ENCODE measurements at places on chromosomes 16 and 17.

DNA sequence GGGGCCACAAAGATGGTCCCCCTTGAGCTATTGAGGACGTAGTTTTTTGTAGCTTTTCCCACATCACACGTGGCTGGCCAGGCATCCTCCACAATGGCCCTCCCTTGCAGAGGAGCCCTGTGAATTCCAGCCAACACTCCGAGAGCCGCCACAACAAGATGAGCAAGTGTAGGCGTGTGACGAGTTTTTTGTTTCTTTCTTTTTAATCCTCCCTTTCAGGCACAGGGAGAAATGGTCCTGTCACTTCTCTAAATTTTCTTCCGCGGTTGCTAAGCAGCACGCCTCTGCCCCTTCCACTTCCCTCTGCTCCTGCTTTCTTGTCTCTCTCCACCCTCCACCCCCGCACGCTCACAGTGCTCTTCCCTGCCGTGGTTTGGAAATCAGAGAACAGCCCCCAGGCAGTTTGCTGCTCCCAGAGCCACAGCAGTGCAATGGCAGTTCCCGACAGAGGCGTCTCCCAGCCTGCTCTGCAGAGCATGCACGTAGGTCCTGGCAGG lies 68.0 kb upstream of the MRTFB start:
- DNase-seq: peak; percentile 51

GRCh38 chr16:4611337-4612021 lies 3.2 kb downstream of the UBALD1 start:
- DNase-seq: peak; percentile 73

- no peak for DNase-seq
Measured at GRCh38 chr17:36869441-36869840, 67.8 kb upstream of the LHX1 start.

DNA sequence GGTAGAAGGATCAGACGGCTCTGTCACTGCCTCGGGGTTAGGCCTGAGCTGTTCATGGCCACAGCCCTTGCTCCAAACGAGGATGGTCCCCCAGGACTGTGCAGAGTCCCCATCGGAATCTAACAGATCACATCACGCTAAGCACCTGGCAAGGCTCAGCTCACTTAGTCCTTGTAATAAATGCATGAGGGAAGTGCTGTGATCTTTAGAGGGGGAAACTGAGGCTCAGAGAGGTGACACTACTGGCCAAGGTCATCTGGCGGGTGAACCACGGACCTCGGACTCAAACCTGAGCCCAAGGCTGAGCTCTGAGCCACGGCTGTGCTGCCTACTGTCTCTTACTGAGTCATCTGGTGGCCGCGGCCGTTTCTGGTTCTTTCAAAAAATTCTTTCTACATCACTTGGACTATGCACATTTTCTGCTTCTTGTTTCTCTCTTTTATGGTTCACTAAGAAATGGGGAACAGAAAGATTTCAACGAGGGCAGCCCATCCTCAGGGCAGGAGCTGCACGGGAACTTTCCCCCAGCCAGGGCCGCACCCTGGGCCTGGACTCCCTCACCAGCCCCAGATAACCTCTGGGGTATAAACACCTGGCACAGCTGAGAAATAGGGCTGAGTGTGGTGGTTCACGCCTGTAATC lies 55.6 kb downstream of the COTL1 start:
- DNase-seq: no peak

DNA sequence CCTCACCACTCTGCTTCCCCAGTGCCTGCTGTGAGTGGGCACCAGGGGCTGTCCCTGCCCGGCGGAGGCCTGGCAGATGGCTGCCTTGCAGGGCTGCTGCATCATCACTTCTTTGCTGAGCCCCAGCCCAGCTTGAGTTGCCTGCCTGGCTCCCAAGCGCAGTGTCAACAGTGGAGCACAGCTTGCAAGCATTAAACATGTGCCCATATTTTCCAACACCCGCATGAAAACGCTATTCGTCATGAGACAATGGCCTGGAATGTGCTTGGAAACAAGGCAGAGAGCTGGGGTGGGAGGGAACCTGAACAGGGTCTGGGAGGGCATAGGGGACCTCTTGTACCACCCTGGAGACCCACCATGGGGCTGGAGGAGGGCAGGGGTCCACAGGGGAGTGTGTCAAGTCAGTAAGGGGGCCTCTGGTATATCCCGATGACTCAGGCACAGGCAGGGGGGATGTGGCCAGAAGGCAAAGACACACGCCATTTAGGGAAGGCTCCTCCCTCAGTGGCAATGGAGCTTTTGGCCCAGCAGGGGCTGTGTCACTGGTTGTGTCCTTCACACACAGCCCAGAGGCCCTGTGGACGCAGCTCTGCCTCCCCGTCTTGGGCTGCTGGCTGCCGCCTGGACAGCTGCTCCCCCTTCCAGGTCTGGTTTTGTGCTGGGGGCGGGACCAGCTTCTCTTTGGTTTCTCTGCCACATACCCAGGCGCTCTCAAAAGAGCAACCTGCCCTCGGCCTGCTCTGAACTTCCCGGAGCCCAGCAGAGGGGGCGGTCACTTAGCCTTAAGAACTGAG lies 17.4 kb upstream of the MTSS2 start:
- peak; percentile 85 for DNase-seq

DNA sequence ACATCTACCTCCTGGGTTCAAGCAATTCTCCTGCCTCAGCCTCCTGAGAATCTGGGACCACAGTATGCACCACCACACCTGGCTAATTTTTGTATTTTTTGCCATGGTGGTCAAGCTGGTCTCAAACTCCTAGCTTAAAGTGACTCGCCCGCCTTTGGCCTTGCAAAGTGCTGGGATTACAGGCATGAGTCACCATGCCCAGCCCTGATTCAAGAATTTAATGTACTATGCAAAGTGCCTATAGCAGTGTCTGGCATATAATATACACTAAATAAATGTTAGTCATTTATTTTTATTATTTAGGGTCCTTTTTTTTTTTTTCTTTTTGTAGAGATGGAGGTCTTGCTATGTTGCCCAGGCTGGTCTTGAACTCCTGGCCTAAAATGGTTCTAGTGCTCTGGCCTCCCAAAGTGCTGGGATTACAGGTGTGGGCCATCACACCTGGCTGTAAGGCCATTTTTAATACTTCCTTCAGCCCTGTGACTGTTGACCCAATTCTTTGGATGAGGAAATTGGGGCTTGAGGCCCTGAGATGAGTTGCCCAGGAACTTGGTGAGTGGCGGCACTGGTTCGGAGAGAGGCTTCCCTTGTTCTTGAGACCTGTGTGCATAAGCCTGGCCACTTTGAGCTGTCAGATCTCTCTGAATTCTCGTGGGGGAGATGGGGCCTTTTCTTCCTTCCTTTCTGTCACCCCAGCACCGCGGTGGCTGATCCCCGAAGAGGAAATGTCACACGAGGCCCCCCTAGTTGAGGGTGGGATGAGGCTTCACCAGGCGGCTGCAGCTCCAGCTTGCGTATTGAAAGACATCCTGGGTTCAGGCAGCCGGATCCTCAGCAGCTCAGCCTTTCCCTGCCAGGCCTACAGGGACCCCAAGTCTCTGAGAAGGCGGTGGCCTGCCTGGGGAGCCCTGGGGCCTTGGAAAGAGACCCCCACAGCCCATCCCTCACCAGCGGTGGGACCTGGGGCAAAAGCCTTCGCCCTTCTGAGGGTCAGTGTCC lies 38.7 kb downstream of the LAT start:
- DNase-seq: peak; percentile 11

DNA sequence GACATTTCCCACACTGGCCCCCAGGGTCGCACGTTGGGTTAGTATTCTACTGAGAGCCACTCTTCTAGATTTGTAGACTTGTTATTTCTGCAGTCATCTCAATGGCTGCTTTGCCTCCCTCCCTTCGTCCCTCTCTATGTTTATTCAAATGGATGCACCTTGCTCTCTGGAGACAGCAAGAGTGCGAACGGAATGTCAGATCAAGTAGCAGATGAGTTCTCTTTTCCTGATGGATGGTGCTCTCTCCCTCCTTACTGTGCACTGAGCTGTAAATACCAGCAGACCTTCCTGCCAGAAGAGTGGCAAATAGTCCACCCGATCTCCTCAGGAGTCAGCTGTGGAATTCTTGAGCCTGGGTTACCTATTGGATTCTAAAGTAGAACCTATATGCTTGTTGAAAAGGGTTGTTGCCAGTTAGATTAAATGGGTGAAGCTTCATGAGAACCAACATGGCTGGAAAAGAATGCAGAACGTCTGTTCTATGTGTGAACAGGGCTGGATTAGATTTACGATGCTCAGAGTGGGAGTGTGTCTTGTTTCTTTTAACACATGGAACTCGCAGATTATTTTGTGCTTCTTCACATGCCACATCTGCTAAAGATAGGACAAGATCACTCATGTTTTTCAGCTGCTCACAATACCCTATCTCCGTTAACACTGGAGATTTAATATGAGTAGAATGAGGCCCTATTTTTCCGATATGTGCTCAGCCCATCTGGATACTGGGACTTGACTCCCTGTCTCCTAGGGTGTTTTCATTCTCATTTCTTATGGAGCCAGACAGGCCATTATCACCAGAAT lies 6.1 kb downstream of the GNAO1 start:
- no peak for DNase-seq

DNA sequence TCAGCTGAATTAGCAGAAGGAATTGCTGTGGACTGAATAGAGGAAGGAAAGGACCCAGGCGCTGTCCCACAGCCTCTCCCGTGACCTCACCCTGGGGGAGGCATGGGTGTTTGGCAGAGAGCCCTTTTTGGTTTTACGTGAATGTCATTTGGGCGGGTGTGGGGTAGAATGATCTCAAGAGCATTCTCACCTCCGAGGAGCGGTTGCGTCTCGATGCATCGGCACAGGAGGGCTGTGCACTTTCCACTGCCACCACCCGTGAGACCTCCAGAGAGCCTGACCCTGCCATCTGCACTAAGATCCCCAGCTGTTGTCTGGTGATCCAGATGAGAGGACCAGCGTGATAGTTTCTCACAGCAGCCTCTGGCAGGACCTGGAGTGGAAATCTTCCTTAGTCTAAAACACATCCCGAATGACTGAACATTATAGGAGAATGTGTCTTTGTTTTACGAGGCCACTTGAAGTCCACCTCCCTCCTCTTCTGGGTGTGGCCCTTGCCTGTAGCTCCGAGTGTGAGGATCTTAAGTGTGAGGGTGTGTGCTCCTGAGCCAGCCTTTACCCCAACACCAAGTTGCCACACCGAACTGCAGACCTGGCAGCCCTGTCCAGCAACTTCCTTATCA lies 29.3 kb downstream of the FOXK2 start:
- DNase-seq: no peak

- no peak for DNase-seq
Measured at GRCh38 chr16:4091240-4092012, 24.8 kb downstream of the ADCY9 start.

DNA sequence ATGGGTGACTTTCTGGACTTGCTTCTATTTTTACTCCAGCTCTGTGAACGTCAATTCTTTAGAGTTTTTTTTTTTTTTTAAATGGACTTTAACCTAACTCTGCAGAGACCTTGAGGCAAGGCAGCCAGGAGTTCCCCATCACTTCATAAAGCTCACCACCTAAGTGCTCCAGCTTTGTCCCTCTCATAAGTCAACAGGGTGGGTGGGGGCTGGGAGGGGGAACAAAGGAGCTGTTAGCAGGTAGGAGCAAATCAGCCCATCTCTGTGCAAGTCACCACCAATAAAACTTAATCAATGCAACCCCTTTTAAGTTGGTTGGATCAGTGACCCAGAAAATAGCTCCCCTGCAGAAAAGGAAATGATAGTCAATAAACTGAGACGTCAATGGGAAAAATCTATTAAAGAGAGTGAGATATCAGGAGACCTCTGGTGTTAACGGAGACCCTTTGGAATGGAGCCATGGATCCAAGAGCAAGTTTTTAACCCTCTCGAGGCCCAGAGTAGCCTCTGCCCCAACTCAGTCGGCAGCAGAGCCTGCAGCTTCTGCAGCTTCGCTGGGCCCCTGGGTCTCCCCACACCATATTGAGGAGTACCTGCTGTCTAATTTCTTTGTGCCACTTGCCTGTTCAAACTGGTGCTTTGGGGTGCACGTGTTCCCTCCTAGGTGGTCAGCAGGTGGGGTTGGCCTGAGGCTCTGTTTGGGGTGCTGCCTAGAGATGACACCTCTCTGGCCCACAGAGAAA lies 27.6 kb upstream of the ETV4 start:
- no peak for DNase-seq

DNA sequence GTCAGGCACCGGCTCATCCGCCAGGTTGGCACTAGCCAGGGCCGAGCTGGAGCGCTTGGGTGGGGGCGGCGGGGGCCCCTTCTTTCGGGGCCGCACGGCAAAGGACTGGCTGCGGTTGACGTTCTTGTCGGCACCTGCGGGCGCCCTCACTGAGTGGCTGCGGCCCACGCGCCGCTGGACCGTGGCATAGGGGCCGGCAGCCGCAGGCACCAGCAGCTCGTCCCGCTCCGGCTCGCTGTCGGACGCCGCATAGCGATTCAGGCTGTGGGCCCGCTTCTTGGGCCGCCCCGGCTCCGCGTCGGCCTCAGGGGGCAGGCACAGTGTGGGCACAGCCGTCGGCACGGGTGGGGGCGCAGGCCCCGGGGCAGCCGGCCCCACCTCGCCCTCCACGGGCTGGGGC lies 15.9 kb downstream of the CASKIN1 start:
- no peak for DNase-seq

DNA sequence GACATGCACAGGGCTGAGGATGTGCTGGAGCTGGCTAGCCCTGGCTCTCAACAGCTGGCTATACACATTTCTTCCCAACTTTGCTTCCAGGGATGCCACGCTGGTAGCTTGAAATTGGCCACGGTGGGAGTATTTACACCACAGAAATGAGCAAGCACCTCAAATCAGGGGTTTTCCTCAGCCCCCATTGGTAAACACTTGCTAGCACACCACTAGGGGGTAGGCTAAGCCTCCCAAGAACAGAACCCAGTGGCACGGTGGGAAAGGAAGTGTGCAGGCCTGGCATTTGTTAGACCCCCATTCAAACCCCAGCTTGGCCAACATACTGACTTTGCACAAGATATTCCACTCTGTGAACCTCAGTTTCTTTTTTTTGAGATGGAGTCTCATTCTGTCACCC lies 12.9 kb downstream of the DRC3 start:
- DNase-seq: no peak

DNA sequence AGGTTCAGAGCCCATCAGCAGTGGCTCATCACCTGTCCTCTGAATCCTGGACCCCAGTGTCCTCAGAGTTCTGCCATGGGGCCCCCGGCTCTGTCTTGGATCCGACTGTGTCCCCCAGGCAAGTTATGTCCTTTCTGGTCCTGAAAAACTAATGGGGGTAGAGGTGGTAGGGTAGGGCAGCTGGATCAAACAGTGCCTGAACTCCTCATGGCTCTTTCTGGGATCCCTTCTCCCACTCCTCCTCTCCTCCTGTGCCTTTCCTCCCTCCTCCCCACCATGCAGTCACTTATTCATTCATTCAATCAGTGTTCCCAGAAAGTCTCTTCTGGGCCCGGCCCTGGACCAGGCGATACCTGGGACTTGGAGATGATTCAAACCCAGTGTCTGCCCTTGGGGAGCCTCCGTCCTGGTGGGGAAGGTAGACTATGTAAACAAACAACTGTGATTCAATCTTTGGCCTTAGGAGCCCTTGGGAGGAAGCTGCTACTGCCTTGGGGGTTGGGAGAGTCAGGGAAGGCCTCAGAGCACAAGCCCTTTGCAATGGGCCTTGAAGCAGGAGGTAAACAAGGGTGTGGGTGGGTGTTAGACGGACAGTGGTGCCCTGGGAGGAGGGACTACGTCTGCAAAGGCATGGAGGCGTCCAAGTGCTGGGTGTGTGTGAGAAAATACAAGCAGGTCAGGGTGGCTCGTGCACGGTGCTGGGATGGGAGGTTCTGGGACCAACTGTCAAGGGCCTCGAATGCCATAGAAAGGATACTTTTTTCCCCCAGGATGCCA lies 6.4 kb upstream of the FAM83G start:
- peak; percentile 82 for DNase-seq

GRCh38 chr16:52463904-52464303 lies 83.0 kb downstream of the TOX3 start:
- no peak for DNase-seq

Data from amniotic epithelial cell (primary cell).